Stimulated activated CD4-positive, alpha-beta T cell treated with anti-CD3 and anti-CD28 coated beads, Interleukin-15, amount 100 ng/mL, for 24 hours (primary cell): ENCODE measurements at places on chromosomes 7 and 10.

GRCh38 chr7:128203047-128203491 is 38.0 kb upstream of the LEP start:
- DNase-seq = no peak

DNA sequence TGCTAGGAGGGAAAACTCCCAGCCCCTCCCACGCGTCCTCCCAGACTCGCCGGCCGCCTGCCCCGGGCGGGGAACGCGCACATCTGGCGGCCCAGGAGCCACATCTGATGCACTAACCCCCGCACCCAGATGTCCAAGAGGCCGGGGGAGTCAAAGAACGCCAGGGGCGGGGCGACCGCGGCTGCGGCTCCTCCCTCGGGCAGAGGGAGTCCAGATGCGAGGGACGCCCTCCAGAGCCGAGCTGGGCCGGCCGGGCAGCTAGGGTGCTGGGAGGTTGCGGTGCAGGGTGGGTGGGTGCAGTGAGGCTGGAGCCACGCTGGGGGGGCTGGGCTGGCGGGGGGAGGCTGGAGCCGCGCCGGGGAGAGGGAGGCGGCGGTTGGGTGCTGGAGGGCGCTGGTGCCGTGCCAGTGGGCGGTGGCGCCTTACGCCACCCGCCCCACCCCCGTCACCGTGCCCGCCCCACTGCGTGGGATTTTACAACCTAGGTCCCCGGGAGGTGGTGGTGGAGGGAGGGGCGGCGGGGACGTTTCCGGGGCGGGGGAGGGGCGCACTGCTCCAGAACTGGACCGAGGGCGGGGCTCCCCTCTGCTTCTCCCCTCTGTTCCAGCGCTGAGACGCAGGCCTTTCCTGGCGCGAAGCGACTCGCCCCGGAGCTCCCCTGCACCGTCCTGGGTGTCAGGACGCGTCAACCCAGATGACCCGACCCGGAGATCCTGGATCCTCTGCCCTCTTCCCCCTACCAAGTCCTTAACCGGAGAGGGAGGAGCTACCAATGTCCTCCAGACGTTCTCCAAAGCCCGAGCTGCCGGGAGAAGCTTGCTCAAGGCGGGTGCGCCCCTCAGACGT is 109.1 kb downstream of the REEP3 start:
- peak; percentile 91 for DNase-seq

DNA sequence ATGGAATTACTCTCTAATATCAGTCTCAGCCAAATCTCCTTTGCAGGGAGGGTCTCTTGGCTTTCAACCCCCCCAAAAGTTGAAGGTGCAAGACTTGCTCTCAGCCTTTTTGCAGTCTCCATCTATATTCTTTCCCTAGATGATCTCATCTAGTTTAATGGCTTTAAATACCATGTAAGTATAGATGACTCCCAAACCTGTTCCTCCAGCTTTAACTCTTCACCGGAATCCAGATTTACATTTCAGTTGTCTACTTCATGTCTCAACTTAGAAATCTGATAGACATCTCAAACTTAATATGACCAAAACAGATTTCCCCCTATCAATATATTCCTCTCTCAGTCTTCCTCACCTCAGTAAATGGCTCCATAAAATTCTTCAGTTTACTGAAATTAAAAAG is 9.9 kb upstream of the TAS2R41 start:
- no peak for DNase-seq

- peak; percentile 17 for DNase-seq
These were observed 57.2 kb upstream of the STRIP2 start for GRCh38 chr7:129376778-129377700.

GRCh38 chr10:132948351-132948750 is 6.0 kb upstream of the CFAP46 start:
- no peak for DNase-seq

- DNase-seq = no peak
These were observed 116.7 kb downstream of the FOXP2 start for GRCh38 chr7:114531326-114531725.

DNA sequence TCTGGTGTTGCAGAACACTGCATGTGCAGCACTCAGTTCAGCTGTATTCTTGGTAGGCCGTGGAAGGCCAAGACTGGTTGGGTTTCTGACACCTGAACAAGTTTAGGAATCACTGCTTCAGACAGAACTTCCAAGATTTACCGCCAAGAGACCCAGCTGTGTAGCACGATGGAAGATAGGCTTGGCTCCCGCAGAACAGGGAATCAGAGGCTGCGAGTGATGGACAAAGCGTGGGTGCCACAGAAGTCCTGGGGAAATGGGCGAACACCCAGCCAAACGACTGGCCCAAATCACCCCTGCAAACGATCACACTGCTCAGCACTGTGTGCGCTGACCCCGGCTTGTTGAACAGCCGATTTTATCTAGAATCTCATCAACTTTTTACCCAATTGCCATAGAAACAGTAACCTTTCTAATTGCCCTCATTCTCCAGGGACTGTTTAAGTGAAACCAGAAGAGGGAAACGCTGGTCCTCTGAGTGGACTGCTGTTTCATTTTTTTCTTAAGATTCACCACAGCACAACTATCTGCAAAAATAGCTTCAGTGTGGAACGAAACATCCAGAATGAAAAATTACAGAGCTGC is 17.9 kb downstream of the ZFAND2A start:
- no peak for DNase-seq

- no peak for DNase-seq
These were observed 39.1 kb downstream of the CPXM2 start for GRCh38 chr10:123852411-123852951.

DNA sequence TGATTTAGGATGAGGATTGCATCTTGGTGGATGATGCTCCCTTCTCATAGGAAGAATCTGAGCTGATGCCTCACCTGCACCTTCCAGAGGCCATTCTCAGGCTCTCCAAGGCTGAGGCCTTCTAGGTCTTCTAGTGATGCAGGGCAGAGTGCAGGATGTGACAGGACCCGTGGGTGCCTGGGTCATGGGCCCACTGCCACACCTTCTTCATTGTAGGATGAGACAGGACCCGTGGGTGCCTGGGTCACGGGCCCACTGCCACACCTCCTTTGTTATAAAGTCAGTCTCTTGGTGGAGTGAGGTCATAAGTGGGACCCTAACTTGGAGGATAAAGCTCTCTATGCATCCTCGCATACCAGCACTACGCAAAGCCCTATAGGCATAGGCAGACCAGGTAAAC is 109.9 kb upstream of the TCERG1L start:
- DNase-seq = no peak

DNA sequence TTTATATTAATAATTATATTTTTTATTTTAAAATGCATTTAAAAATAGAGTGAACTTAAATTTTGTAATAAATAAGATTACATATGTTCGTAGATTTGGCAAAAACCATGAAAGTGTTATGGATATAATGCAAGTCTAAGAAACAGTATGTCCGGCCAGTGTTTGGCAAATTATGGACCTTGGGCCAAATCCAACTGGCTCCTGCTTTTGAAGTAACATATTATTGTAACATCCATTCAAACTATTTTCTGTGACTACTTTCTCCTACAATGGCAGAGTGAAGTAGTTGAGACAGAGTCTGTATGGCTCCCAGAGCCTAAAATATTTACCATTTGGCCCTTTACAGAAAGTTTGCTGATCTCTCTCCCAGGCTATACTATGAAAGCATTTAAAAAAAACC is 38.9 kb downstream of the TMEM229A start:
- no peak for DNase-seq

- no peak for DNase-seq
These were observed 512 bp downstream of the FAM24B start for GRCh38 chr10:122878799-122879338.

DNA sequence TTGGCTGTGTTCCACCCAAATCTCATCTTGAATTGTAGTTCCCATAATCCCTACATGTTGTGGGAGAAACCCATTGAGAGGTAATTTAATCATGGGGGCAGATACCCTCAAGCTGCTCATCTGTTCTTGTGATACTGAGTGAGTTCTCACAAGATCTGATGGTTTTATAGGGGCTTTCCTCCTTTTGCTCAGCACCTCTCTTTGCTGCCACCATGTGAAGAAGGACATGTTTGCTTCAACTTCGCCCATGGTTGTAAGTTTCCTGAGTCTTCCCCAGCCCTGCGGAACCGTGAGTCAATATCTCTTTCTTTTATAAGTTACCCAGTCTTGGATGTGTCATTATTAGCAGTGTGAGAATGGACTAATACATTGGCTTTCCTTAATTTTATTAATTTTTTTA is 527.8 kb downstream of the MDFIC start:
- no peak for DNase-seq

DNA sequence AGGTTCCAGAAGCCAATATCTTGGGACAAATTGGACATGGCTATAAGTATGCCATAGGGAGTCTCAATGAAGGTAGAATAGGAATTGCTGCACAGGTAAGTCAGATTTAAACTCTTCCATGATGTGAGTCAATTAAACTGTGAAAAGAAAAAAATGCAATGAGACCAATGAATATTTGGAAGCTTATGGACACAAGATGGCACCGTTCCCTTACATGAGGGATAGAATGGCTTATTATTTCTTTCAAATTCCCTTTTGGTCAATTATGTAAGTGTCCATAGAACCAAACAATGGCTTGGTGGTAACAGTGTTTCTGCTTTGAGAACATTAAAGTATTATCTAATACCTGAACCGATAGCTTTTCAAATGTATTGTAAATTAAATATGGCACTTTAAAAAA is 35.6 kb downstream of the ACADSB start:
- no peak for DNase-seq

DNA sequence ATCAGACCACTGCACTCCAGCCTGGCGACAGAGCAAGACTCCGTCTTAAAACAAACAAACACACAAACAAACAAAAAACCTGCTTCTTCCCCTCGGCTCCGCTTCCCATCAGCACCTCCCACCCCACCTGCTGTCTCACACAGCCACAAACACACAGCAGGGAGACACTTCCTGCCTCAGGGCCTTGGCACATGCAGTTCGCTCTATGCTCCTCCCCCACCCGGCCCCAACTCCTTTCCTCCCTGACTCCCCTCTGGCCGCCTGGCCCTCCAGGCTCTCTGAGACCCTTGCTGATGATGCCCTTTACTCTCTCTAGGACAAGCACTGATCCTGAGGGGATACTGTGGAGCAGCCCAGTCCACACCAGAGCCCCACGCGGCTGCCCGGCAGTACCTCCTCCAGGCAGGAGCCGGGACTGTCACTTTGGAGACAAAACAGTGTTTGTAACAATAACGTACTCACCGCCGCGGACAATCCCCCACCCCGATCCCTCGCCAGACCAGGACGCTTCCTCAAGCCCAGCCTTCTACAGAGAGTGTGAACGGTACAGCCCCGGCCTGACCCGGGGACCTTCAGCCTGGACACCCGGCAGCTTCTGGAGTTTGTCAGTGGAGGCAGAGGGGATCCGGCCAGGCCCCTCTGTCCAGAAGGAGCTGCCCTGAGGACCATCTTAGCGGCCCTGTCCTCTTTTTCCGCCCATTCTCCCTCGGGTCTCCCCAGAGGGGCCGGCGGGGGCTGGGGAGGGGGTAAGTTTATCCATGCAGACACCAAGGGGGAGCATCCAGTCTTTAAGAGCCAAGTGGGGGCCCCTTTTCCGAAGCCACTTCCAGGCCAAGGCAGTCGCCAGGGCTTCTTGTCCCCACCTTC is 50.0 kb upstream of the GTF2IRD1 start:
- no peak for DNase-seq

DNA sequence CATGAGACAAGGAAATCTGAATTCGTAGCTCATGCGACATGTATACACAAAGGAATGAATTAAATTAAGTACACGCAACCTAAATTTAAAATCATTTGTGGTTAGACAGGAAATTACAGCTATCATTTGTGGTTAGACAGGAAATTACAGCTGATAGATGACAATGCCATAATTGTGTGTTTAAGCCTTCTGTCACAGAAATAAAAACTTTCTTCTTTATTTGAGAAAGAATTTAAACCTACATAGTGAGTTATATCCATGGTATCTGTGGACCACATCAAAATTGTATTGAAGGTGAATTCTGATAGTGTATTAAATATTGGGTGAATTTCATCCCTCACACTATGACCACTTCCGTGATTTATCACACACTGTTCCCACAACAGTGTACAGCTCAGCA is 362.9 kb downstream of the MAGI2 start:
- DNase-seq = no peak

DNA sequence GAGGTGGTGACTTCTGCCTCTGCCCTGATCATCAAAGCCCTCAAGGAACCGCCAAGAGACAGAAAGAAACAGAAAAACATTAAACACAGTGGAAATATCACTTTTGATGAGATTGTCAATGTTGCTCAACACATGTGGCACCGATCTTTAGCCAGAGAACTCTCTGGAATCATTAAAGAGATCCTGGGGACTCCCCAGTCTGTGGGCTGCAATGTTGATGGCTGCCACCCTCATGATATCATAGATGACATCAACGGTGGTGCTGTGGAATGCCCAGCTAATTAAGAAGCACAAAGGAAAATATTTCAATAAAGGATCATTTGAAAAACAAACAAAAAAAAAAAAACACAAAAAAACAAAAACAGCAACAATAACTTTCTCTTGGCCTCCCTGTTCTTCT is 59.5 kb upstream of the TOMM7 start:
- DNase-seq = no peak

GRCh38 chr7:15303357-15303756 is 258.5 kb downstream of the AGMO start:
- DNase-seq = no peak

- DNase-seq = no peak
These were observed 81.9 kb downstream of the EGFR start for GRCh38 chr7:55100544-55101327.

DNA sequence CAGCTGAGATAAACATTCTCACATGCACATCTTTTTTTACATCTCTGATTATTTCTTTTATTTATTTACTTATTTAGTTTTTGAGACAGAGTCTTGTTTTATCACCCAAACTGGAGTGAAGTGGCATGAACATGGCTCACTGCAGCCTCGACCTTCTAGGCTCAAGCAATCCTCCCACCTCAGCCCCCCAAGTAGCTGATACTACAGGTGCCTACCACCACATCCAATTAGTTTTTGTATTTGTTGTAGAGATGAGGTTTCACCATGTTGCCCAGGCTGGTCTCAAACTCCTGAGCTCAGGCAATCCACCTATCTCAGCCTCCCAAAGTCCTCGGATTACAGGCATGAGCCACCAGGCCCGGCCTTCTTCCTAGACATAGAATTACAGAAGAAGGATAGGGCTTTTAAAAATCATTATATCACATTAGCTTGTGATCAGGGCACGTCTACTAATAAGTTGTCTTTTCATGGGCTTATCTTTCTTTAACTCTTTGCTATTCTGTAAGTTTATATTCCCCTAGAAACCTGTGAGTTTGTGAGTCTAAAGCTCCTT is 5.9 kb downstream of the ASB15 start:
- DNase-seq = no peak

DNA sequence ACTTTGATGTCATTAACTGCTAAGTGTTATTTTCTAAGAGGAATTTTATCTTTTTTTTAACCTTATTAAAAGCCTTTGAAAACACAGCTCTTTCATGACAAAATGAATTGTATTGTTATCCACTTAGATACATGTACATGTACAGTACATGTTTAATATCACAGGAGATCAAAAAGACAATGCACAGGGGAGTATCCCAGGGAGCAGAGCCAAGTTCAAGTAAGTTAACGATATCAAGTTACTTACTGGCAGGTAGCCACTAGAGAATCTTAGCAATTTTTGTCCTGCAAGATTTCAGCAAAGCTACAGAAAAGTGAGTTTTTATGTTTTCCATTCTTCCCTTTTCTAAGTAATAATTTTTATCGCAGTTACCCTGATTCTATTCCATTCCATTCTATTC is 33.9 kb upstream of the ARL4A start:
- DNase-seq = no peak
